ENCODE measurements at places on chromosomes 16 and 17. TPM values are rescaled to one million over a fixed set of nuclear protein-coding genes. Genes with fewer than 3 reads are reported as not detected.

- H3K4me1 ChIP-seq, result peaks cover 3% of the 10 kb centered on the region
- no peak overlapping the region for H3K4me3 ChIP-seq
- DNase-seq, result no peak
- no peaks in the 10 kb centered on the region for H3K27me3 ChIP-seq
Measured at GRCh38 chr16:15566095-15566494, 76.9 kb downstream of the MARF1 start.

- H3K36me3 ChIP-seq, result peaks cover 4% of the 10 kb centered on the region
- no peak for DNase-seq
- H3K27ac ChIP-seq, result peak overlapping the region; percentile 78
- peaks cover 52% of the 10 kb centered on the region for H3K4me1 ChIP-seq
Measured at GRCh38 chr16:69839240-69839688, 77.1 kb downstream of the WWP2 start.

DNA sequence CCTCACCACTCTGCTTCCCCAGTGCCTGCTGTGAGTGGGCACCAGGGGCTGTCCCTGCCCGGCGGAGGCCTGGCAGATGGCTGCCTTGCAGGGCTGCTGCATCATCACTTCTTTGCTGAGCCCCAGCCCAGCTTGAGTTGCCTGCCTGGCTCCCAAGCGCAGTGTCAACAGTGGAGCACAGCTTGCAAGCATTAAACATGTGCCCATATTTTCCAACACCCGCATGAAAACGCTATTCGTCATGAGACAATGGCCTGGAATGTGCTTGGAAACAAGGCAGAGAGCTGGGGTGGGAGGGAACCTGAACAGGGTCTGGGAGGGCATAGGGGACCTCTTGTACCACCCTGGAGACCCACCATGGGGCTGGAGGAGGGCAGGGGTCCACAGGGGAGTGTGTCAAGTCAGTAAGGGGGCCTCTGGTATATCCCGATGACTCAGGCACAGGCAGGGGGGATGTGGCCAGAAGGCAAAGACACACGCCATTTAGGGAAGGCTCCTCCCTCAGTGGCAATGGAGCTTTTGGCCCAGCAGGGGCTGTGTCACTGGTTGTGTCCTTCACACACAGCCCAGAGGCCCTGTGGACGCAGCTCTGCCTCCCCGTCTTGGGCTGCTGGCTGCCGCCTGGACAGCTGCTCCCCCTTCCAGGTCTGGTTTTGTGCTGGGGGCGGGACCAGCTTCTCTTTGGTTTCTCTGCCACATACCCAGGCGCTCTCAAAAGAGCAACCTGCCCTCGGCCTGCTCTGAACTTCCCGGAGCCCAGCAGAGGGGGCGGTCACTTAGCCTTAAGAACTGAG, 17.4 kb upstream of the MTSS2 start:
- peaks cover 3% of the 10 kb centered on the region for H3K36me3 ChIP-seq
- peaks cover 92% of the 10 kb centered on the region for H3K4me1 ChIP-seq
- H3K27ac ChIP-seq, result peak overlapping the region; percentile 100
- no peaks in the 10 kb centered on the region for H3K27me3 ChIP-seq
- no peak overlapping the region for H3K4me3 ChIP-seq

GRCh38 chr17:32215696-32216095, 49.9 kb upstream of the RHBDL3 start:
- H3K4me1 ChIP-seq, result no peaks in the 10 kb centered on the region
- peaks cover 13% of the 10 kb centered on the region for H3K36me3 ChIP-seq
- DNase-seq, result no peak
- H3K27ac ChIP-seq, result no peak overlapping the region

GRCh38 chr17:15920758-15921239, 24.1 kb upstream of the ADORA2B start:
- H3K4me1 ChIP-seq, result peaks cover 20% of the 10 kb centered on the region
- H3K36me3 ChIP-seq, result no peaks in the 10 kb centered on the region
- peak overlapping the region; percentile 94 for H3K27ac ChIP-seq
- H3K4me3 ChIP-seq, result no peak overlapping the region

Gene KRTAP9-4
- not detected for total RNA-seq

Gene FBXO31
- 30.6 TPM for total RNA-seq

Gene KRTAP1-1
- total RNA-seq, result not detected

Gene RASD1
- 0.42 TPM for total RNA-seq
